ENCODE measurements at places on chromosomes 2 and 18.

GRCh38 chr2:152126664-152127063 is 27.8 kb upstream of the CACNB4 start:
- DNase-seq = no peak

DNA sequence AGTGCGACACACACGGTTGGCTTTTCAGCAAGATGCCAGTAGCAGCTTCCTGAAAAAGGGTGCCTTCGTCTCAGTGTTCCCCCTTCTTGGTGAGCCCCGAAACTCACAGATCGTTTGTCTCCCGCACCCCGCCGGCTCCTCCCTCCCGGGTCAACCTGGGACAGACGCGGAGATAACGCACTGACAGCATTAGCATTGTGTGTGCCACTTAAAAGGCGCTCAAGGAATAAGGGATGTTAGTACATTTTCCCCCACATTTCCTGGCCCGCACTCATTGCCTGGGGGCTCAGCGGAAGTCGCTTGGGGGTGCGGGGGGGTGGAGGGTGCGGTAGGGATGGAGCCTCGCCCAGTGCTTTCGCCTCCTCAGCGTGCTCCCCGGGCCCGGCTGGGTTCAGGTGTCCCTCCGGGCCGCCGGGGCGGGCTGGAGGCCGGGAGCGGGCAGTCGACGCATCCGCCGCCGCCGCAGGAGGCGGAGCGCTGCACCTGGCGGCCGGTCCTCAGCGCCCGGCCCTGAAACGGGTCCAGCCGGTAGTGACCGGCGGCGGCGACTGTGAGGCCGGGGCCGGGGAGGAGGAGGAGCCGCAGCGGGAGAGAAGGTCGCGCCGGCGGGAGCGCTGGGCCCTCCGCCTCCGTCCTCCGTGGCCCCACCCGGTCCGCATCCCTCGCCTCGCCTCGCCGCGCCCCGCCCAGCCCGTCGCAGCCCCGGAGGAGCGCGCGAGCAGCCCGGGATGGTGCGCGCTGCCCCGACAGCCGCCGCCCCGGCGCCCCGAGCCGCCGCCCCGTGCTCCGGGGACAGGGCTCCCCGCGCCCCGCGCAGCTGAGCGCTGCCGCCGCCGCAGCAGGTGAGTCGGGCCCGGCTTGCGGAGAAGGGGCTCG is at the start of gene MFSD6:
Gene MFSD6, plus strand, starts transcription at position 694 of the 876 bp plus-strand sequence. CDS start 27,675 bp downstream, outside the sequence.
- peak; percentile 42 for DNase-seq

GRCh38 chr2:205148755-205149154 is 533.5 kb upstream of the NRP2 start:
- no peak for DNase-seq

DNA sequence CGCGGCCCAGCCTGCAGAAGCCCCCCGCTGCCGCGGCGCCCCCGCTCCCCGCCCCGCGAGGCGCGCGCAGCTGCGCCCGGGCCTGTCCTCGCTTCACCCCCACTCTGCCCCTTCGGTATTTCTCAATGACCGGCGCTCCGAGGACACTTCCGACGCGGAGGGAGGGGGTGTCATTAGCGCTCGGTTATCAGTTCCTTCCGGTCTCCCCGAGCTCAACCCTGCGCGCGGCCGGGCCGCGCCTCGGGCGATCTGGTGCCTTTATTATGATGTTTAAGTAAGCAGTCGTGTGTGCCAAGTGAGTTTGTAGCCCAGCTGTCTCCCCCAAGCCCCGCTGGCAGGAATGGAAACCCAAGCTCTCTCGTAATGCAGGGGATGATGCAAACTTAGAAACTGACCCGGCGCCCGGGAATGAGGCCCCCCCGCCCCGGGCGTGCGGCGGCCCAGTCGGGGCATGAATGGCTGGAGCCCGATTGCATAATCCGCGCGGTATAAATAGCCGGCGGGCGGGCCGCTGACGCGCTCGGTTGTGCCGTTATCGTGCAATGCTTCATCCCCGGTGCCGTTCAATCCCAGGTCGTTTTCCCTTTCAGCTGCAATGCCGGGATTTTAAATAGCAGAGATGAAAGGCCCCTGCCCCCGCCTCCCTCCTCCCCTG is 3.9 kb upstream of the SPRED2 start:
- peak; percentile 65 for DNase-seq

DNA sequence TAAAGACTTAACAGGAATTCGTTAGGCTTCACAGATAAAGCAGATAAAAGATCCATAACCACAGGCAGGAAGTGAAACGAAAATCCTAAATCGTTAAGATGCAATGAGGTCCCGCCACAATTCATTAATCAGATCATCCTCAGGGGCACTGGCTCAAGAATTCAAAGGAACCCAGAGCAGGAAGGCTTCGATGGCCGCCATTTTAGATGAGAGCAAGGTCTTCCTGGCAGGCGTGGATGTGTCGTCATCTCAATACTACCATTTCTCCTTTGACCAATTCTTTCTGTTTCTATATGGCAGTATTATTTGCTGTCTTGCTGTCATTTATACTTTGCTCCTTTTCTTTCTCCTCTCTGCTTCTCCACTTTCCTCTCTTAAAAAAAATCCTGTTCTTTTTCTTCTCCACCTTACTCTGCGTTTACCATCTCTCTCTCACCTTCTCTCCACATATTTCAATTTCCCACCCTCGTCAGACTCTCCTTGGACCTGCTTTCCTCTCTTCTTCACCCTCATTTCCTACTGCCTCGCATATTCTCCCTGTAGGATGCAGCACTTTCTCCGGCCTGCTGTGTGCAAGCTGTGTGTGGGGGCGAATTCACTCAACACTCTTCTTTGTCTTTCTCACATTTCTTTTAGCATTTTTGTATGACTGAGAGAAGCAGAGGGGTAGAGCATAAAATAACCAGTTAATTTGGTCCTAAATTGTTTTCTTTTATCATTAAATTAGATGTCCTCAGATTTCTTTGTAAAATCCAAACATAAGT is 35.1 kb upstream of the LHCGR start:
- peak; percentile 43 for DNase-seq

DNA sequence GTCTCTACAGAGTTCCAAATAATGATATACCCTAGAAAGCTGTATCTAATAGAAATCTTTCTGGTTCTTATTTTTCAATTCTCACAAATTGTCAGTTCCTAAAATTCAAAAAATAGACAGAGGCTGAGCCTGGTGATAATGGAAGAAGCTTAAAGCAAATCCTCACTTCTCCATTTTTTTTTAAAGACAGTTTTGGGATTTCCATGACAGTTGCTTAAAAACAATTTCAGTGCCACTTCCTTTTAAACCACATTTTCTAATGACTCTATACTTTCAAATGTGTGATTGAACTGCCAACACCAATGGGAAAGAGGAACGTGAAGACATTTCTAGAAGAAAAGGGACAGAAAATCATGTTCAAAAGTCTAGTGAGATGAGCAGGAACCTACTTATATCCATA is 4.0 kb downstream of the GKN2 start:
- DNase-seq = no peak

GRCh38 chr2:64807417-64807816 is 153.7 kb upstream of the SERTAD2 start:
- no peak for DNase-seq

- DNase-seq = no peak
These were observed 19.3 kb downstream of the PAIP2B start for GRCh38 chr2:71207601-71208000.

DNA sequence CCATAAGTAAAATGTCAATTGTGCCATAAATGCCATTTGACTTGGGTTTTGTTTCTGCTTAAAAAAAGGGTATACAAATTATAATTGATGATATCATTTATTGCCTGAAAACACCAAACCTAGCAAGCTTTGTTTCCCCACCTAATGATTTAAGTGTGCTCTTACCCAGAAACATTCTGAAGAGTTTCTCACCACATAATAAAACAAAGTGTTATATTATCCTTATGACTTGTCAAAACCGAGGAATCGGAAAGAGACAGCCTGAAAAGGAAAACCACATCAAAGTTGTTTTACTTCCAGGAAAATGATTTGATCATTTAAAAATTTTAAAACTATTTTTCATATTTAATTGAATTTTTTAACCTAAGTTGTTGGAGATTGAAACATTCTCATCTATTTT is 170.5 kb upstream of the SLC39A10 start:
- DNase-seq = no peak

Data from dorsolateral prefrontal cortex (tissue), 122 donors.